ENCODE measurements at places on chromosomes 6 and 20.

DNA sequence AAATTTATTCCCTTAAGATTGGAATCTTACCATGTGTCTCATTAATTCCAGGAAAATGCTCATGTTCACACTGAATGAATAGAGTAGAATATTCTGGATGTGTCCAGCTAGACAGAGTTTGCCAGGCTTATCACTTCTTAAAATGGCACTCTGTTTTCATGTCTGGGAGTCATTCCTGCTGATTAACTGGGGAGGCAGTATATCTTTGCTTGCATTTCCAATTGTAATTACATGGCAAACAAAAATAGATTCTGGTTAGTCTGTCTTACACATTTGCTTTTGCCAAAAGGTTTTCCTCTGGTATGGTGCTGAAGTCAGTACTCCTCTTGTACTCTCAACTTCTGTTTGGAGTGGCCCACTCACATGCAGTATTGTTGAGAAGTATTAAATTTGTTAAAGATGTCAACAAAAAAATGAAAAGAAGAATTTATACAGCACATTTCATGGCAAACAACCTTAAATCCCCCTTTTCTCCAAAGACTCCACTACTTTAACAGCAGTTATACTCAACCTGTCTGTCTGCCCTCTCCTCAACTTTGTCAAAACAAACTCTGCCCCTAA is 70.2 kb downstream of the TENT5A start:
- DNase-seq: no peak

- DNase-seq: no peak
These were observed 9.0 kb downstream of the VPS16 start for GRCh38 chr20:2849529-2849928.

GRCh38 chr6:91098006-91098405 is 511.1 kb upstream of the MAP3K7 start:
- DNase-seq: no peak

GRCh38 chr6:166483573-166484250 is 101.0 kb upstream of the MPC1 start:
- DNase-seq: no peak

DNA sequence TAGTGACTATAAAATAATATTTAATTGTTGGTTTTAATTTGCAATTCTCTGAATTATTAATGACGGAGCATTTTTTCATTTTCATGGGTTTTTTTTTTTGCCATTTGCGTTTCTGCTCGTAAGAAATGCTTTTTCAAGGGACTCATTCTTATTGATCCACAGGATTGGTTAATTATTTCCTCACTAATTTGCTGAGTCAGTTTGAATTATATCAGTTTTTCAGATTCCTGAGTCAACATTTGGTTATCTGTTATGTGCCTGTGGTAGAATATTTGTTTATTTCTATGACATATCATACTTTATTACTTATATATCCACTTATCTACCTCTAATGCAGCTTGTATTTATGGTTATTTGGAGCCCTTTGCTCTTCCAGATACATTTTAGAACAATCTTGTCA is 257.0 kb upstream of the BTBD3 start:
- no peak for DNase-seq

GRCh38 chr20:46169245-46170171 is 51.4 kb downstream of the CD40 start:
- DNase-seq: no peak

- peak; percentile 96 for DNase-seq
These were observed 44.9 kb downstream of the SNAI1 start for GRCh38 chr20:50027611-50028105.

DNA sequence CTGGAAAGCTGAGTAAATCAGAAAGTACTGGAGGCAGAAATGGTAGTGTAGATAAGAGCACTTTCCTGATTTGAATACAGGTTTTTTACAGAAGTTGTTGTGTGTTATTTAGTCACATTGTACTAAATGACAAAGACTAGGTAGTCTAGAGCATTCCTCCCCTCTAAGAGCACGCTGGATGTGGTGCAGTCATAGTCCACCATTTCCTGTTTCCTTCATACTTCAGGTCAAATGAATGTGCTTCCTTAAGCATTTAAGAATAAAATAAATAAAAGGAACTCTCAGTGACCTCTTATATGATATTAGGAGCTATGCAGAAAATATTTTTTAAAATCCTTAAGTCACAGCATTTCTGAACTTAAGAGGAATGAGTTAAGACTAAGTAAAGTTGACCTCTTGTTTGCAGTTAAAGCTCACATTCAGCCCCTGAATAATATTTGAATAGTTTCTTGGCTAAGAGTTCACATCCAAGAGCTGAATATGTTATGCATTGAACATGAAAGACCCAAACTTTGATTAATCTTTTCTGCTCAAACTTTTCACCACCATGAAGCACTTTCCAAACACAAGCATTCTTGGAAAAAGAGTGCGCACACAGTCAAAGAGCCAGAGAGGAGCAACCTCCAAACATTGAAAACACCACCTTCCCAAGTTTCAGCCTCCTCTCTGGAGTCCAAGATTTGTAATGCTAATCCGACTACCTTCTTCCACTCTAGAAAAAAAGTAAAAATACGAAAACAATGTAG is 53.4 kb upstream of the TMEM30A start:
- no peak for DNase-seq

GRCh38 chr20:51318058-51318949 is 224.2 kb downstream of the NFATC2 start:
- DNase-seq: peak; percentile 34

- DNase-seq: no peak
These were observed 718.9 kb downstream of the EYS start for GRCh38 chr6:64988148-64988547.

DNA sequence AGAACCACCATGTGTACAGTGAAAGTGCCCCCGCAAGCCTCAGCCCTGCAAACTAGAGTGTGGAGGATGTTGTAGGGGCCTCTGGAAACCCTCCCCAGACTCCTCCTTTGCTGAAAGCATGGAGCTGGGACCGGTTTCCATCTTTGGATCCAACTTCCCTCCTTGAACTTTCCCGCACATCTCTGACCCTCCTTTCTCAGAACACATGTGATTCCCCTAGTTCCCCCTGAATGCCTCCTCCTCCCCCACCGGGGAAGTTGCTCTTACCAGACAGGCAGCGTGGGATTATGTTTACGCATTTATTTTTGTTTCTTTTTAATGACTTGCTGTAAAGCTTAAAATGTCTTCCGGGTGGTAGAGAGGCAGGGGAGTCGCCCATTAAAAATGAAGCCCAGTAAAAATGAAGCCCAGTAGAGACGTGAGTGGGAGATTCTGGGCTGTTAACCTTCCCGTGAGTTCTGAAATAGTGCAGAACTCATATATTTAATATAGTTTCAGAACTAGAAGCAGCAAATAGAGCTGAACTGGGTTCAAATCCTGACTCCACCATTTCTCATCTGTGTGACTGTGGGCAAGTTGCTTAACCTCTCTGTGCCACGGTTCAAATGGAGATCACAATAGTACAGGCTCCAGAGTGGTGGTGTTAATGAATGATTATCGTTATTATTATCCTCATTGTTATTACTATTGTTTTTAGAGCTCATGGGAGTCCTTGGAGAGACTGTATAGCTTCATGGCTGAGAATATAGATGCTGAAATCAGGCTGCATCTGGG is 8.0 kb upstream of the PTPN1 start:
- DNase-seq: no peak

DNA sequence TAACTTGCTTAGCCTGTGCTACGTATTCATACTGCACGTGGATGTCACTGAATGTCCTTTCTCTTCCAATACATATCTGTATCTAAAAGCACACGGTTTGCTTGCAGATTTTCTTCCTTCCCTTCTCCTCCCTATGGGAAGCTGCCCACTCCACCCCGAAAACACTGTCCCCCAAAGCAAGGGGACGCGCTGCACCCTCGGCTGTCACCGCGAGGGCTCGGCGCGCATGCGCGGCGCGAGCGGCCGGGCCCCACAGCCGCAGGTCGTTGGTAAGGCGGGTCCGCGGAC is 659 bp downstream of the TMX4 start:
- DNase-seq: peak; percentile 72

DNA sequence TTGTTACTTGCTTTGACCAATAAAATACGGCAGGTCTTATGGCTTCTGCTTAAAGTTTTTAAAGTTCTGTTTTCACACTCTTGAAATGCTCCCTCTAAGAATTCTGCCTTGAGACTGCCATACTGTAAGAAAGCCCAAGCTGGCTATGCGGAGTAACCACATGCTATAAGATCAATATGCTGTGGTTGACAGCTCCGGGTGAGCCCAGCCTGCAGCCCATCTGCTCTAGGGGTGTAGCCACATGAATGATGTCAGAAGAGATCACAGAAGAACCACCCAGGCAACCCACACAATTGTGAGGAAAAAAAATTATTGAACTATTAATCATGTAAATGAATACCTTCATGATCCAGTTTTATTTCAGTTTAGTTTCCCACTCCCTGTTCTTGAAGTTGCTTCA is 26.1 kb upstream of the SH3BGRL2 start:
- no peak for DNase-seq

GRCh38 chr20:40942006-40942405 is 86.6 kb upstream of the TOP1 start:
- no peak for DNase-seq

- DNase-seq: no peak
These were observed 42.3 kb downstream of the GNAS start for GRCh38 chr20:58894652-58895447.

GRCh38 chr6:44772838-44773237 is 385.3 kb downstream of the CDC5L start:
- DNase-seq: no peak

GRCh38 chr20:18613553-18613952 is 25.7 kb downstream of the DTD1 start:
- DNase-seq: peak; percentile 51

DNA sequence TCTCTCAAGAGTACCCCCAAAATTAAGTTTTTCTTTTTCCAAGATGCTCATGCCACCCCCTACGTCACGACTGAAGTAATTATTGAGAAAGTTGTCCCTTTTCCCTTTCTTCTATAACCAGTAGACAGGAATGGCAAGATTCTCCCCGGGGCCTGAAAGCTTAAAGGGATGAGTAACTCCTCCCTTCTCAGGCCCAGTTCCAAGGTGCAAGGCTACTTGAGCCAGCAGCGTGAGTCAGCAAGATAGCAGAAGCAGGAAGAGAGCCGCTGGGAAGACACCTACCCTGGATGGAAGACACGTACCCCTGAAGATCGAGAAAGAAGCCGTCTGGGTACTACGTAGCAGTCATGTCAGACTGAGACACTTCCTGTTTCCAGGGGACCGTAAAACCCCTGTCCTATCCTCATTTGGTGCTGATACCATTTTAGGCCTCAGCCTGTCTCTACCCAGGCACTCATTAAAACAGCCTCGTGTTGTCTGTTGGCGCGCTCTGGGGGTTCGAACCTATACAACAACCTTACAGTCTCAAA is 241.0 kb downstream of the ADGRG6 start:
- peak; percentile 34 for DNase-seq

GRCh38 chr20:11119573-11119972 is 445.8 kb upstream of the JAG1 start:
- DNase-seq: no peak

- DNase-seq: peak; percentile 90
These were observed 277.0 kb downstream of the CDKAL1 start for GRCh38 chr6:20811109-20811761.

DNA sequence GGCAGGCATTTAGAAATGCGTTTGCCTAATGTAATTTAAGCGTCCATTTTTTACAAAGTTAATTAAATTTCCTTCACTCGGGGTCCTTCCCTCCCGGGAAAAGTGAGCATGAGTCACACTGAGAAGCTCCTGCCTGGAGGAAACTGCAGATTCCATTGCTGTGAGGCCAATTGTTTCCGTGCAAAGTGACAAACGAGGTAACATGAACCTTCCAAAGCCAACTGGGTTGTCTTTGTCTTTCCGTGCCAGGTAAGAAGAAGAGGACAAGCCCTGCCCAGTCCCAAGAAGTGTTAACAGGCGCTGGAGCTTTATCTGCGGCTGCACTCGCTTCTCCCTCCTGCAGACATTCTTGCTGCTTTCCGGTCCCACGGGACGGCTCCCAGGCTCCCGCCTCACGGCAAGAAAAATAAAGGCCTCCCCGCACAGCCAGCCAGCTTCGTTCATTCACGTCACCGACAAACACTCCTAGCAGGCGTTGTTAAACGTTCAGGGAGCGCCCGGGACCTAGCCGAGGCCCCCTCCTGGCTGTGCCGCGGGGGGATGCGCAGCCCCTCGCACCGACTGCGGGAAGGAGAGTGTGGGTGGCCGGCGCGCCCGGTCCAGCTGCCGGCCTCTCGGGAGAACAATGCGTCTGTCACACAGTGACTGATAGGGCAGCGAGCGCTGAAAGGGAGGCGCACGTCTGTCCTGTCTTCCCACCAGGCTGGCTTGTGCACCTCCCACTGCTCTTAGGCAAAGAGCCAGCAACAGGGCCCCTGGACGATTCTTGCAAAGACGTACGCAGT is 61.5 kb upstream of the HDDC2 start:
- DNase-seq: peak; percentile 14

DNA sequence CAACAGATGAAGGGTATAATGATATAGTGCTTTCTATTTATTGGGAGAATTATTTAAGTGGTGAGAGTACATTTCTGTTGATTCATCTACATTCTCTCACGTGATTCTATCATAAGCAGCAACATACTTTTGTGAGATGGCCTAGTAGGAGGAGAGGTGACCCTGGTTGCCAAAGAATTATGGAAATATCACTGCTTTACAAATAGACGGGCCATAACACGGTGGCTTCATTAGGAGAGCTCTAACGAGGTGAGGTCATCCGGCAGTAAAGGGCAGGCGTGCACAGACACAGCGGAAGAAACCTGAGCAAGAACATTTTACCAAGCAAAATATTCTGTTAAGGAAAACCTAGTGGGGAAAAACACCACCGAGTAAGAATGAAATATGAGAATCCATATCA is 337.4 kb upstream of the QKI start:
- DNase-seq: no peak

GRCh38 chr20:51607170-51607569 is 64.7 kb upstream of the NFATC2 start:
- no peak for DNase-seq

DNA sequence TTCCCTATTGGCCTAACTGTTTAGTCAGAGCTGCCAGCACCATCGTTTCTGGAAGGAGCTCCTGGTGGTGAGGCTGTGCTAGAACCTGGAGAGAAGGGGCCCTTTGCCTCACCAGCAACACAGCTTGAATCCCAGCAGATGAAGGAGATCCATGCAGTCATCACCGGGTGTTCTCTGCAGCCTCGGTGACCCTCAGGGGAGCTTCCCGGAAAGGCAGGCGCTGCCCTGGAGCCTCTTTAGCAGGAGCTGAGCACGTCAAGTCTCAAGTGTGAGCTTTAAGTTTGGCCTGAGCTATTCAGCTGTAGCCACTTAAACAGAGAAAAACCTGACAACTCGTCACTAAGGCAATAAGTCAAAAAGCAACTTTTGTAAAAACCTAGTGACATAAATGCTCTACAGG is 181.2 kb upstream of the FOXQ1 start:
- DNase-seq: no peak

GRCh38 chr20:38706509-38706908 is 17.8 kb upstream of the SLC32A1 start:
- DNase-seq: no peak

GRCh38 chr6:50820869-50821264 is 2.2 kb downstream of the TFAP2B start:
- DNase-seq: no peak

All from RWPE1 (cell line).